ENCODE measurements at places on chromosomes 5 and 9. TPM values are rescaled to one million over a fixed set of nuclear protein-coding genes. Genes with fewer than 3 reads are reported as not detected.

Gene MYO10
- total RNA-seq: 0.05 TPM

GRCh38 chr5:93395010-93395409 lies 186.0 kb downstream of the NR2F1-AS1 start:
- no peak for DNase-seq

Gene NR2F1-AS1
- total RNA-seq: not detected

DNA sequence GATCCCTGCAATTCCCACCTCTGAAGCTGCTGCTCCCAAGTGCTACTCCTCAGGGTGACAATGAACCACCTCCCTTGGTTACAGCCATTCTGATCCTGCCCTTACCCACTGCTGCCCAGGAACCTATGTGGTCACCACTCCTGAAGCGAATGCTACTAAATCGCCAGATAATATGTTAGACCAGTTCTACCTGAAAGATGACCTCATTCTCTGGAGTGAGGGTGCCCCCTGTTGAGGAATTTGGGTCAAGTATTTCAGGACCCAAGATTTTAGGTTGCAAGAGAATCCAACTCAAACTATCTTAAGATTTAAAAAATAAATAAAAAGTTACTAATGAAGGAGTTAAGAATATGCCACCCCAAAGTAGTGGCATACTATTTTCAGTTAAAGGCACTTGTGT lies 5.8 kb upstream of the SNAPC3 start:
- peak; percentile 67 for DNase-seq

- DNase-seq: peak; percentile 43
These were observed 213.0 kb downstream of the SMARCA2 start for GRCh38 chr9:2228132-2228531.

Gene AK3
- 50.9 TPM for total RNA-seq

DNA sequence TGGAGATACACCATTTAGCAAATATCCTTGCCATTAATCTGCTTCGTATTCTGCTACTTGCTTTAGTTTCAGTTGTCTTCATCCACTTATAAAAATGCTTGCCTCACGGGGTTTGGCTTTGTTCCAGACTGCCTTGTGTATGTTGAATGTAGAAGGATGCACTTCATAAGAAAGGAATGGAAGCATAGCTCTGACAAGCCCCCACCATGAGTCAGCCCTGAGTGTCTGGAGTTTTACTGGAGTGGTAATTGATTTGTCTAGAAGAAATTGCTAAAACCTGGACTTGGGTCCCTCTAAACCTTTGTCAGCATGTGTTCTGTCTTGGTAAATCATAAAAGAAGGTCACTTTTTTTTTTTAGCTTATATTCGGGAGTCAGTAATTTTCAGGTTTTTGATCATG lies 4.6 kb downstream of the TEX48 start:
- no peak for DNase-seq

Gene MAMDC4
- 15.9 TPM for total RNA-seq

Measured in activated naive CD4-positive, alpha-beta T cell treated with anti-CD3 and anti-CD28 coated beads for 36 hours (primary cell).